NCI-H345 (cell line): ENCODE measurements at places on chromosomes 11 and 22.

GRCh38 chr11:6725386-6725896 is 42.3 kb upstream of the MRPL17 start:
- DNase-seq, result no peak

DNA sequence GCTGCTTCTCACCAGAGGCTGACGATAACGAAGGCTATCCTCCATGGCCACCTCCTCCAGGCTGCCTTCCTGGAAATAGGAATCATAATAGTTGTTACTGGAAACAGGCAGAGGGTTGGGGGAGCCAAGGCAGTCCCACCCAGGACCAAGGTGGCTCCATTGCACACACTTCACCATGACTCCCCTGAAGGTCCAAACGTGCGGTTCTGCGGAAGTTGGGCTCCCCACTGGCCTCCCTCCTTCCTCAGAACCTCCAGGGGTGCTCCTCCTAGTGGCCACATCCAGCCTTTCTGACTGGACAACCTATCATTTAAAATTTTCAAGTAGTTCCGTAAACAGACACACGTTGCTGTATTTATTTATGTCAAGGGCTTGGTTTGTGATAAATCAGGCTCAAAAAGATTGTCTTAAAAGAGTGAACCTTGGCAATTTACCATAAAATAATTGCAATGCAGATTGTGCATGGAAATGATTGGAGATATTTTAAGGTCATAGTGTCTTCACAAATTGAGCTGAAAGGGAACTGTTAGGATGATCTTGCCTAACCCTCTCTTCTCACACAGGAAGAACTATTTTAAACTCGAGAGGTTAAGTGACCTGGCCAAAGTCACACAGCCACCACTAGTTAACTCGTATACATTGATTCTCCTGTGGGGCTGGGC is 1.4 kb upstream of the TCN2 start:
- peak; percentile 26 for DNase-seq

- DNase-seq, result no peak
Observed at GRCh38 chr22:46008291-46008690, 31.3 kb upstream of the WNT7B start.

DNA sequence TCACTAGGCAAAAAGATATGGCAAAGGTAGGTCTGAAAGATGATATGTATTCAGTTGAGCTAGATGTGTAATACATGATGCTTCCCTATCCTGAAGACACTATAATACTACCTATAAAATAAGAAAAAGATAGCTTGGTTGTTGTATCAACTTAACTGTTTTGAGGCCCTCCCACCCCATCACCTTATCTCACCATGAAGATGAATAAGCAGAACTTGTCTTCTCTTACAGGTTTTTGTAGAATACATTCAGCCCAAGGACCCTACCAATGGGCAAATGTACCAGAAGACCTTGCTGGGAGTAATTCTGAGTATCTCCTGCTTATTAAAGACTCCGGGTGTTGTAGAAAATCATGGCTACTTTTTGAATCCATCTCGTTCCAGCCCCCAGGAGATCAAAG is 13.9 kb downstream of the UBE4A start:
- DNase-seq, result no peak
